Bronchial epithelial cell (primary cell): ENCODE measurements at places on chromosomes 11 and 22.

- DNase-seq: no peak
Measured at GRCh38 chr11:14059491-14059890, 97.0 kb downstream of the SPON1 start.

- no peak for DNase-seq
Measured at GRCh38 chr11:117092951-117093590, 5.2 kb downstream of the SIK3 start.

DNA sequence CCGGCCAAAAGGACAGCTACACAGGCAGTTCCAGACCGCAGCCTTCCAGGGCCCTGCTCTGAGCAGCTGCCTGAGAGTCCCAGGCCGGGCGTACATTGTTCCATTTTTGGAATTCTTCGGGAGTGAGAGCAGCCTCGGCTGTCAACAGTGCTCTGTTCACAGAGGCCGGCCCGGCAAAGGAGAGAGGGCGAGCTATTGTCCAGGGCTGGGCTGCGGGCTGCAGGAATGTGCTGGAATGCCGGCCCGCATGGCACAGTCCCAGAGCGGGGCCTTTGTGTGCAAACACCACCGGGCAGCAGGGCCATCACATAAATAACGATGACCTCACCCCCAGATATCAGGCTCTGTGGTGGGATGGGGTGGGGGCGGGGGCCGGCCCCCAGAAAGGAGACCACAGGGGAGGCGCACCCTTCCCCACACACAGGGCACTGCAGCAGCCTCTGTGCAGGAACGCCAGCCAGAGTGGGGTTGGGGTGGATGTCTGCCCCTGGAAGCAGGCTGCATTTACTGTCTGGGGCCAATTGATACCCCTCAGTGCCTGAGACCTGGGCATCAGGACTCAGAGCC lies 15.8 kb downstream of the LINC01488 start:
- peak; percentile 41 for DNase-seq

- no peak for DNase-seq
Measured at GRCh38 chr22:39283322-39284141, 35.9 kb downstream of the RPL3 start.

DNA sequence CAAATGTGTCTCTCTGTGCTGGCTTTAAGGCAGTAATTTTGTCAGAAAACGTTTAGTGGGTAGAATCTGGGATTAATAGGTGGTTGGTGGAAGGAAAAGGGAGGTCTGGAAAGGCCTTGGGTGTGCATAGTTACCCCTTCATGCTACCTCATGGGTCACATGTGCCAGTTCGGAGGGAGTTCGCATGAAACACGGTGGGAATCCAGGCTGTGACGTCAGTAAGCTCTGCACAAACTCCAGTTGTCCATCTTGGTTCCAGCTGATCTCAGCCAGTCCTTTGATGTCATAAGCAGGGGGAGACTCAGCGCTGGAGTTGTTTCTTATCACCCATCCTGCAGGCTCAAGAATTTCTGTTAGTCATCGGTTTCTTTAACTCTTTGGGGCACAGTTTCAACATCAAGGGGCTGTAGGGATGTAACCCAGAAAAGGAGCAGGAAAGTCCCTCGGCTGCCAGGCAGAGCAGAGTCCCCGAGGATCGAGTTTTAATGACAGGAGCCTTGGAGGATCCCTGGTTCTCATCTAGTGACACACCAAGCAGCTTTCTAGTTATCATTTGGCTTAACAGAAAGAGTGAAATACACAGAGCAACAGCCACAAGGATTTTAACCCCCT lies 28.9 kb downstream of the MOV10L1 start:
- DNase-seq: peak; percentile 53
